ENCODE measurements at places on chromosomes 4 and X.

- DNase-seq: no peak
Observed at GRCh38 chrX:9355739-9356138, 109.1 kb upstream of the TBL1X start.

DNA sequence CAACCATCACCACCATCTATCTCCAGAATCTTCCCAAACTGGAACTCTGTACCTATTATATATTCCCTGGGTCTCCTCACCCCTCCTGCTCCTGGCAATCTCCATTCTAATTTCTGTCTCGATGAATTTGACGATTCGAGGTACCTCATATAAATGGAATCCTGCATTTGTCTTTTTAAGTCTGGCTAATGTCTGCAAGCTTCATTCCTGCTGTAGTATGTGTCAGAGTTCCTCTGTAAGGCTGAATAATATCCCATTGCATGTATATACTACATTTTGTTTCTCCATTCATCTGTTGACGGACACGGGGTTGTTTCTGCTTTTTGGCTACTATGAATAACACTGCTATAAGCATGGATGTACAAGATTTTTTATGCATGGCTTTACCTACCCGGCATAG, 19.5 kb downstream of the PRKG2 start:
- DNase-seq: no peak

DNA sequence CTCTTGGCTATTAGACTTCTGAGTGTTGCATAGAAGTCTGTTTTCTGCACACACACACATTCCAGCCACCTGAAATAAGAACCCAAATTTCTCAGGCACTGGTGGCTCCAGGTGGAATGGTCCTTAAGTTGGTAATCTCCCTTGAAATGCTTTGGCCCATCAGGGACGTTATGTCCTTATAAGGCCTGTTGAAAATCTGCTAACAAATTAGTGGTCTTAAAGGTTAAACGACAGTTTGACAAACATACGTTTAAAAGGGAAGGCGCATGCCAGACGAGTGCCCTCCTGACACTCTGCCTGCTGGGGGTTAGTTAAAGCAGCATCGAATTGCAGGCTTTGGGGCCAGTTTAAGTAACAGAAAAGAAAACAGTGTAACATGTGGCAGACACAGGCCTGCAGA, 125.0 kb downstream of the TBX22 start:
- no peak for DNase-seq

DNA sequence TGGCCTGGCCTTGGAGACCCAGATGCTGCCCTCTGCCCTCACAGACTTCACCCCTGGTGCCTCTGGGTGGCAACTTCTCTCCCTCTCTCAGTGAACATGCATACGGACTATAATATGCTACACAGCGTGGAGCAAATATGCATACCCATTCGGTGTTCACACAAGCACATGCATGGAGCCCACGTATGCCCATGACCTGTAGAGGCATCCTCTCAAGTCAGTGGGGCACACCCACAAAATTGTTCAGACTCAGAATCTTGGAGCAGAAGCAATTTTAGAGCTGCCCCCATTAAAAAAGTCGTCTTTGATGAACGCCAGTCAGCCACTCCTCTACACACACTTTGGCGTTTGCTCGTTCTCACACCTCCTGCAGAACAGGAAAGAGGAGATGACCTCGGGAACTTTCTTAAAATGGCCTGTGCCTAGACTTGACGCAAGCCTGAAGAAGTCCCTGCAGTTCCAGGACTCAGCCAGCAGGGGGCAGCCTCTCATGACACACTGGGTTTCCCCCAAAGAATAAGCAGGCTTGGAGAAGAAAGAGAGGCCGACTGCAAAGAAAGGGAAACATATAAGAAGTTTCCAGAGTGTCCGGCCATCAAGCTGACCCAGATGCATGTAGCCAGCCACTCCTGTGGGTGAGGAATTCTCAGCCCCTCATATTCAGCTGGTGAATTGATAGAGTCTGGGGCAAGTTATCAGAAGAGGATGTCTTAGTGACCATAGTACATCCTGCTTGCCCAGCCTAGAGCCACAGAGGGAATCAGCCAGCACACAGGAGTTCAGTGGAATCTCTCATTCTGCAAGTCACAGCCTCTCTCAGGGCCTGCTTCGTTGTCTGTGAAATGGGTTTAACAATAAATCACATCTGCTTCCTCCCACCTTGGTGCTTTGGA, 17.3 kb downstream of the APLN start:
- DNase-seq: peak; percentile 57

- DNase-seq: no peak
Observed at GRCh38 chr4:18155067-18156041, 133.8 kb upstream of the LCORL start.

- DNase-seq: no peak
Observed at GRCh38 chrX:119648421-119648775, 42.2 kb upstream of the NKRF start.

DNA sequence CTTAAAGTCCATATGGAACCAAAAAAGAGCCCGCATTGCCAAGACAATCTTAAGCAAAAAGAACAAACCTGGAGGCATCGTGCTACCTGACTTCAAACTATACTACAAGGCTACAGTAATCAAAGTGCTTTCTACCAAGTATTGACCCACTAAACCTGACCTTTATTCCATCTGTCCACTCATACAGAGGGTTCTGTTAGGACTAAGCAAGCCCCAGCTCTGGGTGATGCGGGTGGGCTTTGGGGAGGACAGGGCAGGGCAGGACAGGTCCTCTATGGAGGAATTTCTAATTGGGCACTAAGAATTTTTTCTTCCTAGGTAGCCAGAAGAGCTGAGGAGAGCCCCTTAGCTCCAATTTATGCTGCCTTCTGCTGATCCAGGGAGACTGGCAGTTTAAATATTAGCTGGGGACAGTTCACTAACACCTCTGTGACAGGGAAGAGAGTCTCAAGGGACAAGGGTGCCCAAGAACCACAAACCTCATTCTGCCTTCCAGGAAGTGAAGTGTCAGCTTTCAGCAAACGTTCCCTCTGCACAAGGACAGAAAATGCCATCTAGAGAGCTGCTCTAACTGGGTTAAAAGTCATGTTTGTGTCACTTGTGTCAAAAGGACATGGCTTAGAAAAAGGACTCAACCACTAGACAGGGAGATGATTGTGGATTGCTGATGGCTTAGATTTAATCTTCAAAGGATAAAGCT, 143.2 kb downstream of the KIT start:
- DNase-seq: no peak

DNA sequence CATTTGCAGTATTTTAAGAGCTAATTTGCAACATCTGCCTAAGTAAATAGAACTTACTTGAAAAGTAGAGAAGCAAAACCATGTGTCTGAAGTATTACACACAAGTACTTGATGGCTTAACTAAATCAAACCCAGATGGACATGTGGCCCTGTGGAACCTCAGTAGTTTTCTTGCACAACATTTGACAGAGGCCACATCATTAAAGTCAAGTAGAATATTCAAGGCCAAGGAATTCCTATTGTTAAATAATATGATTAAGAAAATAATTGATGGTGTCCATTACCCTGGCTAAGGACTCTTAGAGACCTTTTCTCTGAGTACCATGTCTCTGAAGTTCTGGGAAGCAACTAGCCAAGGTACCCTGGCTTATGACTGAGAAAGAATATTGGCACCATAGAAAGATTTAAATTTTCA, 135.4 kb upstream of the OTUD4 start:
- DNase-seq: no peak

GRCh38 chr4:29972121-29972520, 748.0 kb upstream of the PCDH7 start:
- DNase-seq: no peak

GRCh38 chr4:25090516-25090915, 59.8 kb upstream of the LGI2 start:
- no peak for DNase-seq

Measured in Caco-2 (cell line).